ENCODE measurements at places on chromosomes 2 and 18.

DNA sequence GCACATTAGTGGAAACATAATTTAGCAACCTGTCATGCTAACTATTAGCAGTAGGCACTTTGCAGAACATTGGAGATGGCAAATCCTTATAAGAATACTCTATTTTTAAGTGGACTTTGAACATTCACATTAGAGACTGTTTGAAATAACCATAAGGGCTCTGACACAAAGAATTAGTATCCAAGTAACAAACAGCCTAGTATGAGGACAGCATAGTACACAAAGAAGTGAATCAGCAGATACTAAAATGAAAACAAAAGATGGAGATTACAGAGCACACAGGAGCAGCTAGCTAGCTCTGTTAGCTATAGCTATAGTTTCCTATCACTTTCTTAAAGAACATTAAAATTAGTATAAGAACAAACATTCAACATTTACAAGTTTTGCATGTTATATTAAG, 256.3 kb upstream of the SPOPL start:
- DNase-seq = no peak

DNA sequence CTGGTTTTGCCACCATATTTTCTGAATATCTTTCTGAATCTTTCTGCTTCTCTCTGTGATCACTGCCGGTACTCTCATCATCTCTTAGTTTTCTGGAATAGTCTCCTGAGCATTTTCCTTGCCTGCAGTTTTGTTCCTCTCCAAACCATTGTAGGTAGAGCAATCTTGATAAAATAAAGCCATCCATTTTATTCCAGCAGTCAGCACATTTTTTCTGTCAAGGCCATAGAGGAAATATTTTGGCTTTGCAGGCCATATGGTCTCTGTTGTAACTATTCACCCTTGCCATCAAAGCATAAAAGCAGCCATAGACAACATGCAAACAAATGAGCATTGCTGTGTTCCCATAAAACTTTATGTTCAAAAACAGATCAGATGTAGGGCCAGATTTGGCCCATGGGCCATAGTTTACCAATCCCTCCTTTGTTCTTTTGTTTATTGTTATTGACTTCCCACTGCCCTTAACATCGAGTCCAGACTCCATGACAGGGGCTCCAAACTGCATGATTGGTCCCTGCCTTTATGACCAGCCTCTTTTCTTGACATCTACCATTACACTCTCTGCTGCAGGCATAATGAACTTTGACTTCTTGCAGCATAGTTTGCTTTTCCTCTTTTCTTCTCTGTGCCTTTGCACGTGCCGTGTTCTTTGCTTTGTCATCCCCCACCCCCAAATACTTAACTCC, 29.8 kb downstream of the TMEM87B start:
- DNase-seq = no peak

DNA sequence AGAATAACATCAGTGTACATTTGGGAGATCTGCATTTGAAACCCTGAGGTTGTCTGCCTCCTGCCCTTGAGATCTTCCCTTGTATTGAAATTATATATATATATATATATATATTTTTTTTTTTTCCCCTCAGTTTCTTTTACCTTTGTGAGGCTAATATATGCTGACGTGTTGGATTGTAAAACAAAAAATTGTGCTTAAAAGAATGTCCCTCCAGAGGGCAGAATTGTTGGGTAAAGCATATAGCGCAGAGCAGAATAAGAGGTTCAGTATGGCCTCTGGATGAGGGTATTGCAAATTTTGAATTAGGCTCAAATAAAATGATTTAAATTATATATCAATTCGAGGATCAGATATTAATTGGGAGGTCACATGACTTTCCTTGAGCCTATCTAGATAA, 12.4 kb downstream of the NABP1 start:
- no peak for DNase-seq

- no peak for DNase-seq
These were observed 28.2 kb upstream of the IMPA2 start for GRCh38 chr18:11953113-11953512.

DNA sequence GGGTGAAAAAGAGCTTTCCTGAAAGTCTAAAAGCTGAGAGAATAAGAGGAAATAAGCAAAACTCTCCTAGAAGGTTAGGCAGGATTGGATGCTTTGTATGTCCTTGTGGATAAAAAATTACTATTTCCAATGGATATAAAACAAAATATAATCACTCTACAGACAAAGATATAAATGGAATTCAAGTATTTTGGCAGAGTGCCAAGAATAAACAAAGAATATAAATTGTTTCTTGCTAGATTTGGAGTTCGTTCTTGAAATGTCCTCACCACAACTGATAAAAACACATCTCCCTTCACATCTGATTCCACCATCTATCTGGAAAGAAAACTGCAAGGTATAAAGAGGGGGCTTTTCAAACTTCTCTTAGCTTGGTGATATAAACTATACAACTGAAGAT, 13.3 kb downstream of the SULT1C3 start:
- DNase-seq = no peak

- DNase-seq = no peak
These were observed 18.7 kb downstream of the NBEAL1 start for GRCh38 chr2:203033395-203033794.

DNA sequence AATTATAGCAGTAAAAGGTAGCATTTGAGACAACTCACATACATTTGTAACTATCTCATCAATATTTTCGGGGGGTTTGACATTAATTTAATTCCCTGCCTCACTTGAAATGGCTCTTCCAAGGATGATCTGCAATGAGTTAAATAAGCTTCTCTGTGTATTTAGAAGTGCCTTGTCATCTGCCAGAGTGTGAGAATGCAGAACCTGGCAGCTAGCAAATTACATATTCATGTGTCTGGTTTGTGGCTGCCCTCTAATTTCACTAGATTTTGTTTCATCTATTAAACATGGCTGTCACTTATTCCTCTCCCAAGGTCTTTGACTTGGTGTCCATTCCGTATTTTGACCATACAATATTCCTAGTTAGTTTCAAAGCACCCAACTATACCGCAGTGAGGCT, 158.3 kb upstream of the CAVIN2 start:
- DNase-seq = no peak

- no peak for DNase-seq
These were observed 278.3 kb downstream of the MYCN start for GRCh38 chr2:16218625-16219024.

- no peak for DNase-seq
These were observed 336.6 kb downstream of the DSC3 start for GRCh38 chr18:30705943-30706342.

GRCh38 chr2:69088466-69088865, 75.5 kb downstream of the ANTXR1 start:
- no peak for DNase-seq

DNA sequence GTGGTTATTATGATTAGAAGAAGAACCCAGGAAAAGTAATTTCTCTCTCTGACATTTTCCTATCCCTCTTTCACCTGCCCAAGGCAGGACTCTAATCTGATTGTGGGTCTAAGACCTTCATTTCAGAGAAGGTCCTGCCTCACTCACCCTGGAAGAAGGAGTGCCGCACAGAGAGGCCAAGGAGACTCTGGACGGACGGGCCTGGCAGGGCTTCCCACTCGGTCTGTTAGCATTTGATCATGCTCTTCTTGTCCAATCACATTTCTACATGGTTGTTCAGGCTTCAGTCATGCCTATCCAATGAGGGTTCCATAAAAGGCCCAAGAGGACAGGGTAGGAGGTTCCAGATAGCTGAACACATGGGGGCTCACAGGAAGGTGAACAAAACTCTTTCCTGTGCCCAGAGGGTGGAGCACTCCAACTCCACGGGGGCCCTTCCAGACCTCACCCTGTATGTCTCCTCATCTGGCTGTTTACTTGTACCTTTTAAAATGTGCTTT, 27.0 kb downstream of the ZNF892 start:
- DNase-seq = no peak

- DNase-seq = no peak
These were observed 16.7 kb upstream of the EDAR start for GRCh38 chr2:109005686-109006204.

DNA sequence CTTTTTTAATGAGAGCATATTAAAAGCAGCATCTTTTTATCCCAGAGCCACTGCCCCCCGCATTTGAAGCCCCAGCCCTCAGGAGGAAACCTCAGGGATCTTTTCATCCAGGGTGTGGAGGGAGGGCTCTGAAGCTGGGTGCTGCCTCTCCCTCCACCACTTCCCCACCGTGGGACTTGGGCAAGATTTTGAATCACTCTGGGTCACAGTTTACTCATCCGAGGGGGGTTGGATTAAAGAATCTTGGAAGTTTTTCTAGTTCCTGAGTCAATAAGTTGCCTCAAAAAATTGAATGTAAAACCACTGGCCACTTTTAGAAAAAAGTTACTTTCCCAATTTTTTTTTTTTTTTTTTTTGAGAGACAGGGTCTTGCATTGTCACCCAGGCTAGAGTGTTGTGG, 62.0 kb upstream of the ANKRD44 start:
- no peak for DNase-seq

DNA sequence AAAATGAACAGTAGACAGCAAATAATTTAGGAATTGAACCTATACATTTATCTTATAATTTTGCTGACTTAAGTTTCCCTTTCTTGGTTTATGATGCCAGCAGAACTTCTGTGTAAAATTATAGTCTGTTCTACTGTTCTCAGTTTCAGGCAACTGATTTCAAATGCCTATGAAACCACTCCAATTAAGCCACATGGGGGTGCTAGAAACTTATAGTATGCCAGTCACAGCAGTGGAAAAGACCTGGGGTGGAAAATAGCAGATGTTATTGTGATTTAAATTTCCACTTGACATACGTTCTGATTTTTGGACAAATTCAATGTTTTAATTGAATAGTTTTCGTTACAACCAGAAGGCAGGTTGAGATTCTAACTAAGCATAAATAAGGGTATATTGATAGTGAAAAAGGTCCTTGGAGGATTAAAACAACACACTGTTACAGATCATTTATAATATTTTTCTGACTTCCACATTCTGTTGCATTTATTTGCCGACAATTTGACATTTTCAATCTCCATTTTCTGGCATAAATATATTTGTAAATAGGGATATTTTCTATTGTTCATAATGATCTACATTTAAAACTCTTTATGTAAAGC, 61.4 kb downstream of the CPS1 start:
- no peak for DNase-seq

DNA sequence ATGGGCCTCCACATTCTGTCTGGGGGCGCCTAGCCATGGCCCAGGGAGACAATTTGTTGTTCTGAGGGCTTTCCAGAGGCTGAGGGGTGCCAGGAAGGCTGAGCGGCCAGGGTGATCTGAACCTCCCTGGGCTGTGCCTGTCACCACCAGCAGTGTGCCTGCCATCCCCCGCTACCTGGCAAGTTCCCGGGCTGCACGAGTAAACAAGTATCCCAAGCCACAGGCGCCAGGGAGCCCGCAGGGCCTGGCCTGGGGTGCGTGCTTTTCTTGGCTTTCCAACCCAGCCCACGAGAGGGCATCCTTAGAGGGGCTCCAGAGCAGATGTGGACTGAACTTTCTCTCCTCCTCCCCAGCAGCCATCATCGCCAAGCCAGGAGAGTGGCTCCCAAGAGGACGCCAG, 35.1 kb upstream of the B3GNT7 start:
- DNase-seq = no peak

GRCh38 chr2:231780123-231780908, 766 bp downstream of the PDE6D start:
- DNase-seq = peak; percentile 21

DNA sequence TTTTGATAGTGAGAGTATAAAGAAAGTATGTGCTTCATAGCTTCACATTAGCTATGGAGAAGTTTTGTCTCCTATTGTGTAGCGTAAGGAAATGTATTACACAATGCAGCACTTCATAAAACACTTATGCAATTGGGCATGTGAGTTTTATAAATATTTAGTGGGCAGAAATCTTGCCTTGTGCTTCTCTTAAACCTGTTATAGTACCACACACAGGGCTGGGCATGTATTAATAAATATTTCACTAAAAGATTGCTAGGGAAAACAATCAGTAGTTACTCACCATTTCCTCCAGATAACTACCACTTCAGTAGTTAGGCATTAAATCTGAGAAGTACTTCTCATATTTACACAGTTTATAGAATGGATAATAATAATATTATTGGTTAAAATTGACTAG, 1080.8 kb upstream of the PIK3C3 start:
- DNase-seq = no peak

DNA sequence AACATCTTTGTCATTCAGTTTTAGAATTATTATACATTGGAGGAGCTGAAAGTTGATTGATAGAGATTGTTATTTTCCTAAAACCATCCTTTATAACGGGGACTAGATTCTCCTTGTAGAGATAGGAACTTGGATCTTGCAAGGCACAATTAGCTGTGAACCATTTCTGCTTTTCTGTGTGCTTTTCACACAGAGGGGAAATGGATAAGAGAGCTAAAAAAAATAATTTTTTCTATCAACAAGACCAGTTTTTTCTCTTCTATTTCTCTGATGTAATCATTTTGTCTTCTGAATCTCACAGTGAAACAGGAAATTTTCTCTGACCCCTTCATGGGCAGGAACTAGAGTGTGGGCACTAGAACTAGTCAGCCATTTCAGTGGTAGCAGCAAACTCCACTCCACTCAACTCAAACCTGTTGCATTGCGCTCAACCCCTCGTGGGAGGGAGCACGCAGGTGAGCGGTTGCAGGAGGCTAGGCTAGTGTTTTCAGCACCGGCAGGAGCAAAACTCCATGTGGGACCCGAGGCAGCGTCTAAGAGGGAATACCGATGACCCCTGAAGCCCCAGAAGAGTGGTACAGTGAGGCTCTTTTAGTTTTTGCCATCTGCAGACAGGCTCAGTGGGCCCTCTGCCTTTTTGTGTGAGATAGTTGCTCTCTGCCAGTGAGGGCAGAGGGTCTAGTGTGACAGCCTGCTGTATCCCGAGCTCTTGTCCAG, 24.0 kb upstream of the SLC39A10 start:
- DNase-seq = no peak

GRCh38 chr2:74779587-74780135, 54.3 kb upstream of the HK2 start:
- no peak for DNase-seq

GRCh38 chr2:219274361-219274921, 4.7 kb upstream of the DNAJB2 start:
- DNase-seq = no peak

- no peak for DNase-seq
These were observed 239.8 kb downstream of the RBM43 start for GRCh38 chr2:151021747-151022452.

GRCh38 chr2:103169861-103170260, 408.0 kb downstream of the TMEM182 start:
- no peak for DNase-seq

GRCh38 chr2:8281950-8282857, 399.7 kb upstream of the ID2 start:
- DNase-seq = no peak

- no peak for DNase-seq
These were observed 449.3 kb upstream of the SPHKAP start for GRCh38 chr2:228630786-228631185.

DNA sequence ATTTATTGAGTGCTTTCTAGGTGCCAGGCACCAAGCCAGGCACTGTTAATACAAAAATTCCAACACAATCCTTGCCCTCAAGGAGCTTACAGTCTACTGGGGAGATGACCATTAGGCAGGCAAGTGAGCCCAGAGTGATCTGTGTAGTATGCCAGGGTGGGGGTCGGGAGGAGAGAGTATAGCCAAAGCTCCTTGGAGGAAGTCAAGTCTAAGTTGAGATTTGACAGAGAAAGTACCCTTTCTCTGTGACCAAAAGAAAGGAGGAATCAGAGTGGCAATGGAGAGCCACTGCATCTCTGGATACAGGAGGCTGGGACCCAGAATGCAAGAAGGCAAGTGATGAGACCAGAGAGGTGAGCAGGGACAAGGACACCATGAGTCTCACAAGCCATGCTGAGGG, 7.5 kb downstream of the ANKRD53 start:
- no peak for DNase-seq
